Body of pancreas (tissue), 4 donors: ENCODE measurements at places on chromosomes 2 and 18.

- DNase-seq, result no peak
These were observed 86.9 kb upstream of the SERPINE2 start for GRCh38 chr2:224126003-224126402.

DNA sequence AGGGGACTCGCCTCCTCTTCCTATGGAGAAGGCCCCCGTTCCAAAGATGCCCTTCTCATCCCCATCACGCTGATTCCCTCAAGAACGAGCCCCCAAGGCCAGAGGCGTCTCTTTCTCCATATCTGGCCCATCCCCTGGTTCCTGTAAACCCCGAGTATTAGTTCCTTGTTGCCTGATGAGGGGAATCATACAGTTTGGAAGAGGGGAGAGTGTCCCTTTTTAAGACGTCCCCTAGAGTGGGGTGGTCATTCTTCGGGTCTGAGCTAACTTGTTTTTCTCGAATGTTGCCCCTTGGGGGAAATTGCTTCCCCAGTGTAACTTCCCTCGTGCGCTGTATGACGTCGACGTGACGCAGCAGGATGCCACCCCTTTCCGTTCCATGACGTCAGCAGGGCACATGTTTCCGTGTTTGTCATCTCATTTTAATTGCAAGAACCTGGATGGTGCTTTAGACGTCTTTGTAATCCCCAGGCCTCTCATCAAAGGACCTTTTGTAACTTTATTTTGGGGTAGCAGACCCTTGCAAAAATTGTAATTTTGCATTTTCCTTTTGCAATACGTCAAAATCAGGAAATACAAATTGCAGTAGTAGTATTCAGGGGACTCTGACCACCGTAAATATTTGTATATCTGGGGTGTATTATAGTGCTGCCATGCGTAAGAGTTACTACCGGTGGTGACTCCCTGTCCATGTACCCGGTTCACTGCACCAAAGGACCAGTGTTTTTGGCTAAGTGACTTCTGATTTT, 569 bp downstream of the BABAM2 start:
- peak; percentile 85 for DNase-seq

GRCh38 chr18:51531501-51531900, 334.0 kb upstream of the MEX3C start:
- DNase-seq, result no peak

DNA sequence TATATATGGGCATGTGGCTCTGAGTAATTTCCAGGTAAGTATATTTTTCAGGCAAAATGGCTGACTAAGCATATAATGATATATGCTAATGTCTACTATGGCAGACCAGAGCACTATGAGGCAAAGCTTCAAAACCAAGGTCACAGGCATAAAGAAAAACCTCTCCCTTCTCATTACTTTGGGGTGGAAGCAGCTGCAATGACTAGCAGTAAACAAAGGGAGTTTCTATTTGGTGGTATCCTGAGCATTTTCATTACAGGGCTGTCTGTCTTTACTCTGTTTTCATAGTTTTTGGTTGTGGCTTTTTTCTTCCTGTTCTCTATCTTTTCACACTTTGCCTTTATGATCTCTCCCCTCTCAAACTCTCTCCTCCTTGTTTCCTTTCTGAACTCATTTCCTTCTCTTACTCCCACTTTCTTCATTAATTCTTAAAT, 15.6 kb downstream of the PDE6D start:
- no peak for DNase-seq

DNA sequence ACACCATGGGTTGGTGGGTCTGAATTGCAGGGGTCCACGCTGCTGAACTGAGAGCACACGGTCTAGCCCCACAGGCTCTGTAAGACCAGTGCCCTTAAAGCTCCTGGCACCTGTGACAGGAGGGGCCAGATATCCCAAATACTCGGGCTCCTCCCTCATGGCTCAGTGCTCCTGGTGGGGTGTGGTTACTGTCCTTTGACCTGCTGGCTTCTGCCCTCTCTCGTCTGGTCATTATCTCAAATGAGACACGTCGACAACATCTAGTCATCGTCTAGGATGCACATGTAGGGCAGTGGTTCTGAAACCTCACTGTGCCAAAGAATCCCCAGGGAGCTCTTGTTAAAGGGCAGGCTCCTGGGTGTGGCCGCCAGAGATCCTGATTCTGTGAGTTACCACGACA, 258.4 kb downstream of the LOXHD1 start:
- DNase-seq, result no peak

DNA sequence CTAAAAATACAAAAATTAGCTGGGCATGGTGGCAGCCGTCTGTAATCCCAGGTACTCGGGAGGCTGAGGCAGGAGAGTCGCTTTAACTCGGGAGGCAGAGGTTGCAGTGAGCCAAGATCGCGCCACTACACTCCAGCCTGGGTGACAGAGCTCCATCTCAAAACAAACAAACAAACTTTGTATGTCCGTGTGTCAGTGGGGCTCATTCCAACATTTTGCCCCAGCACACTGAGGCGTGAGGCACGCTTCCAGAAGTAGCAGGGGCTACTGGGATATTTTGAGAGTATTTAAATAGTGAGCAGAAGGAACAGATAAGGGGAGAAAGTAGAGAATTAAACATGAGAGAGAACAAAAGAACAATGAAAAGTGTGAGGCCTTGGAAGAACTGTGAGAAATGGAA, 83.3 kb upstream of the TANK start:
- DNase-seq, result no peak

- no peak for DNase-seq
These were observed 17.1 kb upstream of the TMEM237 start for GRCh38 chr2:201660293-201660895.

DNA sequence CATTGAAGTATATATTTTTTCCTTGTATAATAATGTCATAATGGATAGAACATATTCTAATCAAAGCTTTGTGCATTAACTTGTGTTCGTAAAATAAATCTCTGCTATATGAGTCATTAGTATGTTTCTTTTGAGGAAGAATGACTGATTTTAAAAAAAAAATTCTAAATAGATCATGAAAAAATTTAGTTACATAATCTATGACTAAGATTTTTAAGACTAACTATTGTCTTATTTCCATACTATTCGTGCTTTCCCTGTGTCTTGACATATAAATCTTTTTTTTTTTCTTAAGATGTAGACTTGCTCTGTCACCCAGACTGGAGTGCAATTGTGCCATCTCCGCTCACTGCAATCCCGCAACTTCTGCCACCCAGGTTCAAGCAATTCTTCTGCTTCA, 226.1 kb downstream of the DSEL start:
- no peak for DNase-seq

DNA sequence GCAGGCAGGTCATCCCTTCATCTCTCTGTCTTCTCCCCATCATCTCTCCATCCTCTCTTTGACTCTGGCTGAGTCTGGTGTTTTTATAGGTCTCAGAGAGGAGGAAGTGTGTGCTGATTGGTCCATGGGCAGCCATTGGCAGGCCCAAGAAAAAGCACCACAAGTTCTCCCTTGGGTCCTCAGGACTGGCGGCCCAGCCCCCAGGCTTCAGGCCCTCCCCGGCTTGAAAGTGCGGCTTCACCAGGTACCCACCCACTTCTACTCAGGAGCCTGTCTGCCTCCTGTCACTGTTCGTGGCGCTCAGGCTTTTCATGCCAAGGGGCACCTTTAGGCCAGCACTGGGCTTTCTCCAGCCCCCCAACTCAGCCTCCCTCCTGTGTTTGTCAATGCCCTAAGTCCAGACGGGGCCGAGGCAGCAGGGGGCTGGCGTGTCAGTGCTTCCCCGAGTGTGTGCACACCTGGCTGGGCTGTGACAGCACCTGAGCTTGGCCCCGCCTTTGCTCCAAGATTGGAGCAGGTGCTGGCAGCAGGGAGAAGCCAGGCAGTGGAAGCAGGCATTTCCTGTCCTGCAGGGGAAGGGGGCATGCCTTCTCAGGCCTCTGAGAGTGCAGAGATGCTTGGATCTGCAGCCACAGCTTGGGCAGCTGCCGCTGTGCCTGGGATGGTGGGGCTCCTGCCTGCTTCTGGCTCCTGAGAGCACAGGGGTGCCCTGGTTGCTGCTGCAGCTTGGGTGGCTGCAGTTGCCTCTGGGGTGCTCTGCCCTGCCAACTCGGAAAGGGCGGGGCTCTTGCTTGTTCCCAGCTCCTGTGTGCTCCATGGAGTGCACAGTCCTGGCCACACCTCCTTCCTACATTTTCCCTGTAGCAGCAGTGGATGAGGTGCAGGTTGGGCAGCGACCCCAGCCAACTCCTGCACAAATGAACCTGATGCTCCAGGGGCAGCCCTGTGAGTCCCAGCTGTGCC, 34.1 kb downstream of the FBXO48 start:
- peak; percentile 69 for DNase-seq

DNA sequence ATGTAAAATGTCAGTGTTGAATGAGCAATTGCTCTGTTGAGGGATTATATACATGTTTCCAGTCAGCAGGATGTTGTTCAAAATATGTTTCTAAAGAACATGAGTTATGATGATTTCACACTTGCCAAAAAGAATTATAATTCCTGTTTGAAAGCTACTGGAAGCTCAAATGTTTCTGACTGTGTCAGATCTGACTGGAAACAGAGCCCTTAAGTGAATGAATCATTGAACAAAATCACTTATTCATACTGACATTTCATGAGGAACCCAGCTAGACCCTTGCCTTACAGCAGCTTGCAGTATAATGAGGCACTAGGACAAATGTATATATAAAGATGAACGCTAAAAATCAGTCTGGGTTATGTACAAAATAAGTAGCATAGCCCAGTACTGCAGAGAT, 35.4 kb upstream of the ITGAV start:
- no peak for DNase-seq

- no peak for DNase-seq
These were observed 46.9 kb downstream of the PDE11A start for GRCh38 chr2:178025551-178026185.

DNA sequence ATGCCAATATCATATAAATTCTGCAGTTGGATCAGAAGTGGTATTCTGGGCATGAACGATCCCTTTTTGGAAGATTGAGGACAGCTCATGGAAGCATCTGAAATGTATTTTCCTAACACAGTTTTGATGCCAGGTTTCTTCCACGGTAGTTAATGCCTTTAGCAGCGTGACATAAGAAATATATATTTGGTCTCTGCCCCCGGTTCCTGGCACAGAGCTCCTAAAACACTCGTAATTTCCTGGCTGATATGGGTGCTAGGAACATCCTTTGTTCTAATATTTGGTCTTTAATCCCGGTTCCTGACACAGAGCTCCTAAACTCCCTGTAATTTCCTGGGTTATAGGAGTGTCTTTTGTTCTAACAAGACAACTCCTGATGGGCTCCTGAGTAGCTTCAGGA, 8.2 kb upstream of the CABLES1 start:
- no peak for DNase-seq

- DNase-seq, result no peak
These were observed 522.3 kb downstream of the SOX11 start for GRCh38 chr2:6214471-6214870.
